Right hindlimb (tissue), 1 donor: ENCODE measurements at places on chromosomes 4 and X.

- DNase-seq, result no peak
Measured at GRCh38 chr4:94559351-94559806, 107.6 kb downstream of the PDLIM5 start.

DNA sequence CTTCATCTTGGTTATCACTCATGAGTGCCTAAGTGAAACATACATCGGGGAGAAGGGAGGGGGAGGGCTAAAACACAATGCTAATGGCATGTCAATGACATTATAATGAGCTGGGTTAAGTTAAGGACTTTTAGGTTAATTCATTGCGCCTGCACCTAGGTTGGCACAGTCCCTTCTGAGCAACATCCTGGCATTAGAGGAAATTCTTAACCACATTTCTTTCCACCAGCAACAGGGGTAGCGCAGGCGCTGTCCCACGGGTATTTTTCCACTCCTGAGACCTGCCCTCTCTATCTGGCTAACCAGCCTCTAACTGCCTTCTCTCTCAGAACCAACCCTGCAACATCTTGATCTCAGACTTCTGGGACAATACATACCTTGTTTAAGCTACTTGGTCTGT lies 39.0 kb upstream of the PROM1 start:
- no peak for DNase-seq

DNA sequence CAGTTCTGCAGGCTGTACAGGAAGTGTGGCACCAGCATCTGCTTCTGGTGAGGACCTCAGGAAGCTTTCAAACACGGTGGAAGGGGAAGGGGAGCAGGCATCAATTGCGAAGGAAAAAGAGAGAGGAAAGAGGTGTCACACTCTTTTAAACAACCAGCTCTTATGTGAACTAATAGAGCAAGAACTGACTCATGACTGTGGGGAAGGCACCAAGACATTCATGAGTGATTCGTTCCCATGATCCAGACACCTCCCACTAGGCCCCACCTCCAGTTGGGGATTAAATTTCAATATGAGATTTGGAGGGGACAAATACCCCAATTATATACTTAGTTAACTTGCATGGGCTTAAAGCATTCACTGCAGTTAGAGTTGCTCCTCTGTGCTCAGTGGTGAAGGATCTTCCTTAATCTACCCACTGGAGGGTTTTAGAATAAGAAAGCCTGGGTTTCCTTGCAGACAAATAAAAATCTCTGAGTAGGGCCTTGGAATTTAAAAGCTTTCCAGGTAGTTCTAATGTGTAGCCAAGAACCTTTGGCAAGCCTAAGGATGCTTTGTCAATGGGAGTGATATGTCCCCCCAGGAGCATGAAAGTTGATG lies 60.0 kb downstream of the SYNPO2 start:
- no peak for DNase-seq

DNA sequence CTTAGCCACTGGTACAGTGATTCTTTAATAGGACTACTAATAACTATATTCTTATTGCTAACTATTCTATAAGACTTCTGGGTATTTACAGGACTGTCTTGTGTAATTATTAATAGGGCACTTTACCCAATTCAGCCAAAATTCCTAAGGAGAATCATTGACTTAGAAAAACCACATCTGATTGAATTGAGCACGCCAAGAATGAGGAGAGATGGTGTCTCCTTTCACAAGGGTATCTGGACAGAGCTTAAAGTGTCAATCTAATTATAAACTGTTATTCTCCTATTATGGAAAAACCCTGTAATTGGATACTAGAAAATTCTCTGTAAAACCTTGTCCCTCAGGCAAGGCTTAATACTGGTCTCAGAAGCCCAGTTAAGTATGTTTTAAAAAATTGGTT lies 111.1 kb upstream of the TLL1 start:
- DNase-seq, result no peak

DNA sequence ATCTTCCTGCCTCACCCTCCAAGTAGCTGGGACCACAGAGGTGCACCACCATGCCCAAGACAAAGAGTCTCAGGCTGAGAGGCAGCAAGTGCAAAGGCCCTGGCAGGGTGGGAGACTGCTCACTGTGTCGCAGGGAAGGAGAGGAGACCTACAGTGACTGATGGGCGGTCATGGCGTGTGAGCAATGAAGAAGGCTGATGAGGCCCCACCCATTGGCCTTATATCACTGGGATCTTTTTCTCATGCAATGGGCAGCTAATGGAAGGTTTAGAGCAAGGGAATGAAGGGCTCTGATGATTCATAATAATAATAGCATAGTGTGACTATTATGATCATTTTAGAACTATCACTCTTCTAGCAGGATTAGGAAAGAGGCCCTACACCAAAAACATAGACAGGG lies 20.9 kb downstream of the FAM9C start:
- DNase-seq, result no peak

DNA sequence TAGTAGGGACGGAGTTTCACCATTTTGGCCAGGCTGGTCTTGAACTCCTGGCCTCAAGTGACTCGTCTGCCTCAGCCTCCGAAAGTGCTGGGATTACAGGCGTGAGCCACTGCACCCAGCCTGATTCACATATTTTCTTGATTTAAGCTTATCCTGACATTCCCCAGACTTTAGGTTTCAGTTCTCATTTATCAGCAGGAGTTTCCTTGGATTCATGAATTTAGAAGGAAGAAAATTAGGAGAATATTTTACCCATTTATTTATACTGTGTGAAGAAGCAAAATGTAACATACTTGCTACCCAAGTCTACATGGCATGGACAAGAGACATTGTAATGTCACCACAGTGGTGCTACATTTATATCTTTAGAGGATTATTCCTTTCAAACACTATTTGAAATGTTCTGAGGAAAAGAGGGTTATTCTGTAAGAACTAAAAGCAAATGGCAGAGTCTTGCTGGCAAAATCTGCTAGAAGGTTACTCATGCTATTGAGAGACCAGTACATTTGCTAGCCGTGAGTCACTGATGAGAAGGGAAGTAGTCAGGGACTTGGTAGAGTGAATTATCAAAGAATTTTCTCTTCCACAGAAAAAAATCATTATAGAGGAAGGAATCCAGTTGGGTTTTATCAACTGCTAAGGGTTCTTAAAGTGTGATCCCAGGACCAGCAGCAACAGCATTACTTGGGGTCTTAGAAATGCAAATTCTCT lies 26.1 kb upstream of the CFAP299 start:
- no peak for DNase-seq

GRCh38 chrX:47936224-47936939 lies 67.4 kb downstream of the ZNF182 start:
- DNase-seq, result no peak

DNA sequence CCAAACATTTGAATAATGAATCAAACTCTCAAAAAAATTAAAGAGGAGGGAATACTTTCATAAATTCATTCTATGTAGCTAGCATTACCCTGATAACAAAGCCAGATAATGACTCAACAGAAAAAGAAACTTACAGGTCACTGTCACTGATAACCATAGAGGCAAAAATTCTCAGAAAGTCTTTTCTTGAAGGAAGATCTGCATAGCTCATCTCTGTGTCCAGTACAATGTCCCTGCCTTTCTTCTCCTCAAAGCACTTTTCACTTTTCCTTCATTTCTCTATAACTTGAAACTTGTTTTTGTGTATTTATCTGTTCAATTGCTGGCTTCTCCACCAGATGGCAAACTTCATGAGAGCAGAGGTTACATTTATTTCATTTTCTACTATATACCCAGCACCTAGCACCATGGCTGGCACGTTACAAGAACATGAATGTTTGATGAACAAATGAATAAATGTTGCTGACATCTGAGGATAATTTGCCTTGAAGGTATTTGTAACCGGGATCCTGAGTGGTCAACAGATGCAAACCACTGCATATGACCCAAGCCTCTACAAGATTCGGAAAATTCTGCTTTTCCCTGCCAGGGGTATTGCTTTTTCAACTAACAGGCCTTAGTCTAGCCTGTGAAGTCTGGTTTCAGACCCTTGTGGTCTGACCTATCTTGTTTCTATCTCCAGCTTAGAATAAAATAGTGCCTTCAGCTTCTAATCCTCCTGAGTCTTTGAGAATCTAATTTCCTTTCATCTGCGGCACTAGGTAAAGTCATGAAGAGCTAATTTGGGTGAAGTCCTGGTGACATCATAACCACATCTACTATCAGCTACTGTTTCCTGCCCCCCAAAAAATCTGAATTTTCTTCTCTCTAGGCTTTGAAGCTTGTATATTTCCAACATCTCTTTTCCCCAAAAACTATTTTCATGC lies 52.5 kb upstream of the ANTXR2 start:
- DNase-seq, result no peak

GRCh38 chrX:124720532-124720931 lies 374.2 kb downstream of the SH2D1A start:
- no peak for DNase-seq

- peak; percentile 14 for DNase-seq
Measured at GRCh38 chr4:833156-833555, 7.2 kb upstream of the CPLX1 start.

DNA sequence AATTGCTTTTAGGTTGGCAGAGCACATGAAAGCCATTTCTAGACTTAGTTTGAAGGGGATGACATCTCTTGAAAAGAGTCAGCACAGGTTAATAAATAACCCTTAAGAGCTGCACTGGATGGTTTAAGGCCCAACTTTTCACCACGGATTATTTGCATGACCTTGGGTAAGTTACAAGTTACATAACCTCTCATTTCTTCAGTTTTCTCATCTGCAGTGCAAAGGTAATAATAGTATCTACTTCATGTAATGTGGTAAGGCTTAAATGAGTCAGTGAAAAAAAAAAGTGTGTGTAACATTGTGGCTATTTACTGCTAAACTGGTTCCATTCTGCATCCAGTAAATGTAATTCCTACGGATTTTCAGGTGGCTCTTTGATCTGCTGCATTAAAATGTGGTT lies 715.8 kb downstream of the CCSER1 start:
- DNase-seq, result no peak

- no peak for DNase-seq
Measured at GRCh38 chr4:47690611-47691010, 147.3 kb downstream of the CORIN start.

- peak; percentile 83 for DNase-seq
Measured at GRCh38 chr4:143294310-143294709, 42.4 kb upstream of the GAB1 start.

DNA sequence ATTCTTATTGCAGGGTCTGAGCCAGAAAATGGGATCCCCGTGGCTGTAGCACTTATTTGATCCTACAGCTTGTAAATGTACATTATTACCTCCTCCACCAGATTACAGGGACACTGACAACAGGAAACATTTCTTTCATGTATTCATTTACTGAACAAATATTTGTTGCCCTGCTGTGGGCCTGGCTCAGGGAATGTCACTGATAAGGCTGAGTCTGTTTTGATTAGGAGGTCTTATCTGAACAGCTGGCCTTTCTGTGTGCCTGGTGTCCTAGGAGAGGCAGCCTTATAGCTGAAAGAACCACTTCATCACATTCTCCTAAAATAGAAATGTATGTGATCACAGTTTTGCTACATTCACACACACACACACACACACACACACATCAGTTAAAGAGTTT lies 45.5 kb upstream of the PROM1 start:
- no peak for DNase-seq

GRCh38 chr4:186881521-186882220 lies 158.0 kb upstream of the FAT1 start:
- no peak for DNase-seq

DNA sequence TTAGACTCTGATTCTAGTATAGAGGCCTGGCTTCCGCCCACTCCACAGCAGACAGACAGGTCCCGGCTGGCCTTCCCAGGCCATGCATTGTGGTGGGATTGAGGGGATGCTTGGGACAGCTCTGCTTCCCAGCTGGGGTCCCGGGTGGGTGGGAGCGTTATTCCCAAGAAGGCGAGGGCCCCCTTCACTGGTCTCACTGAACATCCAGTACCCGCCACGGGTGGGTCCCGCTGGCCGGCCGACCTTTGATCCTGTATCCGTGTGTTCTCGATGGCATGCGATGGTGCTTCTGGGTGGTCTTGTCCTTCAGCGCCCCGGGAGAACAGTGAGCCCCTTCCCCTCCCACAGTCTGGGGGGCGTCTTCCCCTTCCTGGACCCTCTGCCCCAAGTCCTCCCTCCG lies 231.4 kb downstream of the AFAP1 start:
- DNase-seq, result no peak

DNA sequence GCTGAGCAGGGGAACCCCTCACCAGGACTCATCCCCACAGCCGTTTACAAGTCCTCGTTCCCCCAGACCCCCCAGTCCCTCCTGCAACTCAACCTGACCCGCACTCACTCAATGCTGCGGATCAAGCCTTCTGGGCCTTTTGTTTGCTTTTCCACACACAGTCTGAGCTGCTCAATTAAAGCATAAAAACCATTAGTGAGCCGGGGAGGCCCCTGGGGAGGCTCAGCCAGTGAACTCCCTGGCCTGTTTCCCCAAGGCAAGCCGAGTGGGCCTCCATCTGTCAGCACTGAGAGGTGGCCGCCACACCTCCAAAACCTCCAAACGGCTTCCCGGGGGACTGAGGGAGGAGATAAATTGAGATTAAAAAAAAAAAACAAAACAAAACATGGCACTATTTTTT lies 158.5 kb downstream of the SHOX start:
- DNase-seq, result no peak

GRCh38 chr4:83536362-83537272 lies 709 bp downstream of the GPAT3 start:
- DNase-seq, result no peak

- no peak for DNase-seq
Measured at GRCh38 chr4:143252478-143252877, 67.8 kb downstream of the USP38 start.

DNA sequence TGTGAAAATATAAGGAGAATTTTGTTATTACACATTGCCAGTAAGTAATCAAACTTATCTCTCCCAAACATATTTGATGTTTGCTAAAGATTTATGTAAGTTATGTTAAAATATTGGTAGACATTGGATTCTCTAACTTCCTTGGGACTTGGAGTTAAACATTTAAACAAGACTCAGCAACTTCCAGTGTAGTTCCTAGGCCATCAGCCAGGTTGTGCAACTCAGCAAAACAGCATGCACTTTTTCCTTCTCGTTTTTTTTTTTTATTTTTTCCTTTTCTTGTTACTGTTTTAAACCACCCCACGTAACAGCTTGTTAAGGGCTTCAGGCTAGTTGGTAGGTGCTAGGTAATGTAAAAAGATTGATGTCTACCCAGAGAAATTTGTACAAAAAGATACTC lies 510.4 kb downstream of the ANKRD50 start:
- no peak for DNase-seq

DNA sequence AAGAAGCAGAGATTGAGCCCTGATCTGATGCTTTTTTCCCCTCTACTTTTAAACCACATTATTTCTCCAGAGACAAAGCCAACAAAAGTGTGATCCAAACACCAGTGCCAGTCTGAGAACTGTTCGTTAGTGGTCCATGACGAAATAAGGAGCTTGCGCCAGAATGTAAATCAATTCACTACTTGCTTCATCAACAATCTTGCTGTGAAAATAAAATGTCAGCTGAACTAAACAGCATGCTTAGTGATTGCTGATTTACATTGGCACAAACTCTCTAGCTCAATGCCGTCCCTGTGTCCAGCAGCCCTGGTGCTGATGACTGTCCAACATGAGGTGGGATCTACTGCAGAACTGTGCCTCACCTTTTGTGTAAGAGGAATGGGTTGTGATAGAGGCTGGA lies 71.3 kb downstream of the SOX3 start:
- no peak for DNase-seq
